NCI-H2081 (cell line): ENCODE measurements at places on chromosomes 13 and 19.

DNA sequence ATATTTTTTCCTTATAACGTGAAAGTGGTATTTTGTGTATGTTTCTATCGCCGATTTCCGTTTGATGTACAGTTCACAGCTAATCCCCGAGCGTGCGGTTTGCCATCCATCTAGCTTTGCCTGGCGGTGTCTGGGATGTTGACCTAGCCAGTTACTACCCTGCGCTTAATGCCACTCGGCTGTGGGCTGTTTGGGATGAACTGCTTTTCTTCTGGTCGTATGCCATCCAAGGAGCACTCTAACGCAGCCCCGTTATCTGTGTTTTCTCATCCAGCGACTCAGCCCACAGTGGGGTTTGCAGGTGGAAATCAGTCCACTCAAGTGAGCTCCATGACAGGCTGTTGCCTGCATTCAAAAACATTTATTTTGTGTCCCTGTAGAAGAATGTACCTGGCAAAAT is 512.3 kb downstream of the MYO16 start:
- no peak for DNase-seq

DNA sequence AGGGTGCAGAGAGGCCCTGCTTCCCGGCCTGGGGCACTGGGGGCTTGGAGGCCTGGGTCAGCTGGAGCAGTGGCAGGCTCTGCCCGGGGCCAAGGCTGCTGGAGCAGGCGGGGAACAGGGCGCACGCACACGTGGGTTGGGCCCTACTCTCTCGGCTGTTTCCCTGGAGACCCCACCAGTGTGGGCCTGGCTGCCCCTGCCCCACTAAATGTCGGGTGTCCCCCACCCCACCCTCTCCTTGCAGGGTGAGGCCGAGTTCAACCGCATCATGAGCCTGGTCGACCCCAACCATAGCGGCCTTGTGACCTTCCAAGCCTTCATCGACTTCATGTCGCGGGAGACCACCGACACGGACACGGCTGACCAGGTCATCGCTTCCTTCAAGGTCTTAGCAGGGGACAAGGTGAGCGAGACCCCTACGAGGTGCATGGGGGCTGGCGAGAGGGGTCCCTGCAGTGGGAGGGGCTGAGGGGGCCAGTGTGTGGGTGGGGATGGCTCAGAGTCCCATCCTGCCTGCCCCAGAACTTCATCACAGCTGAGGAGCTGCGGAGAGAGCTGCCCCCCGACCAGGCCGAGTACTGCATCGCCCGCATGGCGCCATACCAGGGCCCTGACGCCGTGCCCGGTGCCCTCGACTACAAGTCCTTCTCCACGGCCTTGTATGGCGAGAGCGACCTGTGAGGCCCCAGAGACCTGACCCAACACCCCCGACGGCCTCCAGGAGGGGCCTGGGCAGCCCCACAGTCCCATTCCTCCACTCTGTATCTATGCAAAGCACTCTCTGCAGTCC is 15.3 kb downstream of the CAPN12 start:
- DNase-seq, result no peak

- peak; percentile 84 for DNase-seq
Observed at GRCh38 chr19:49149652-49150105, 5.5 kb downstream of the HRC start.

DNA sequence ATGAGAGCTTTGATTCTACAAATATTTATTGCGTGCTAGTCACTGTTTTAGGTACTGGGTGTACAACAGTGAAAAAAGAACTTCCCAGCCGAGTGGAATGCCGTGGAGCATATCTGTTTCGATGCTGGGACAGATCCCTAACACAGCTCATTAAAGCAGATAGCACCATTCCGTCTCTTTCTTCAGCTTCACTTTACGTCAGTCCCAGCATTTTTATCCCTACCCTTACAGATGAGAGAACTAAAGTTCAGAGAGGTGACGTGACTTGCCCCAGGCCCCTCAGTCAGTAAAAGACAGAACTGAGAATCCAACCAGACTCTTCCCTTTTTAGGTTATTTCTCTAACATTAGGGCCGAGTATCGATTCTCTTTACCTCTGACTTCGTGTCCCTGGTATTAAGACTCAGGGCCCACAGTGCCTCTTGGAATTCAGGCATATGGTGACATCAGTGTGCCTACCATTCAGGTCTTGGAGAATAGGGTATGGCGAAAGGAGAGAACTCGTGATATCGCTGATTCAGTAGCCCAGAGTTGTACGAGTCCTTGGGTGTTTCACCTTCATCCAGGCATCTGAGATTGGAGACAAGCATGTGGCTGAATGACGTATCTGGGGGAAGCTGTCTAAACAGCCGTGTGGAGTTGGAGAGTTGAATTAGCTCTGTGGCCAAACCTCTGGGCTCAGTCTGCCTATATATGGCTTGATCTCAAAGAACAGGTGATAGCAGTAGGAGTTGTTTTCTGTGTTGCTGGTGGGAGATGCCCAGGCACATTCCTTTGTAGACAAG is 27.1 kb downstream of the ACTN4 start:
- DNase-seq, result no peak

DNA sequence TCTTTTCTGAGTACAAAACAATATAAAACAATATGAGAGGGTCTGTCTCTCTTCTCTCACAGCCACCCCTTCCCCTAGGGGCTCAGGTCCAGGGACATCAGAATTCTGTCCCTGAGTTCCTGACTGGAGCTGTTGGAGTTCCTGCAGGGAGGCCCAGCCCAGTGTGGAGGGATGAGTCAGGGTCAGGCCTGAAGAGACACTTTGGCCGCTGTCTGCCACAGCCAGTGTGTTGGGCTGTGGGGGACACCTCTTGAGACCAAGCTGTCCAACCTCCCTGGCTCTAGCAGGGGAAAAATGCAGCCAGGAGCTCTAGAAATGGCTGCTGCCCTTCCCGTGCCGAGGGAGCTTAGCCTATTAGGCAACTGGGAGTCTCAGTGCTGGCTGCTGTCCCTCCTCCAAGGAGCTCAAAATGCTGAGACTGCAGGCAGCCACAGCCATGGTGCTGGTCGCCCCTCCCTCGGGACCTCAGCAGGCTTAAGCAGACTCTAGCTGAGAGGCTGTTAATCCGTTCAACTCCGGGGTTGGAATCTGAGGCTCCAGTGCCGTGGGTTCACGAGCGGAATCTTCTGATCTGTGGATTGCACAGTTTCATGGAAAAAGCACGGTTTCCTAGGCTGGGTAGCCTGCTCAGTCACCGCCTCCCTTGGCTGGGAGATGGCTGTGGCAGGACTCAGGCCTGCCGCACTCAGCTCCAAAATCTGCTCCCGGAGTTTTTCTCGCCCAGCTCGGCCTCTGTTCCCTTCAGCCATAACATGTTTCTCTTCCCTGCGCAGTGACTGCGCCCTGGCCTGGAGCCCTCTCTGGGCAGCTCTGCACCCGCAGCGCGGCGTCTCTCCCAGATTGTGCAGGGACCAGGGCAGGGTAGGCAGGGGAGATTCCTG is 3.8 kb upstream of the ZNF626 start:
- no peak for DNase-seq

DNA sequence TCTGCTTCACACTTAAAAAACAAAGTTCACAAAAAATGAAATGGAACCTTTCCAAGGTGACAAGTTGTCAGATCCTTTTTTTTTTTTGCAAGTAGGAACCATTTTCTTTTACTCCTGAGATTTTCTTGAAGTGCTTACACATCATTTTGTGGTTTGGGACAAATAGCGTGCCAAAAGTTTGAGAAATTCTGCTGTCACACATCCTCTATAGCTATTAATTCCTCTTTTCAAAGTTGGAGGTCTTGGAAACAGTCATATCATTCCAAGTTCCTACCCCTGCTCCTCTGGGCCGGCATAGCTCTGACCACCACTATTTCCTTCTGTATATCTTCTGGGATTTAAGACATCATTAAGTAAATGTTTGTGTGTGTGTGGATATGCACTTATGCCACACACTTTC is 421.6 kb upstream of the SLC10A2 start:
- no peak for DNase-seq

DNA sequence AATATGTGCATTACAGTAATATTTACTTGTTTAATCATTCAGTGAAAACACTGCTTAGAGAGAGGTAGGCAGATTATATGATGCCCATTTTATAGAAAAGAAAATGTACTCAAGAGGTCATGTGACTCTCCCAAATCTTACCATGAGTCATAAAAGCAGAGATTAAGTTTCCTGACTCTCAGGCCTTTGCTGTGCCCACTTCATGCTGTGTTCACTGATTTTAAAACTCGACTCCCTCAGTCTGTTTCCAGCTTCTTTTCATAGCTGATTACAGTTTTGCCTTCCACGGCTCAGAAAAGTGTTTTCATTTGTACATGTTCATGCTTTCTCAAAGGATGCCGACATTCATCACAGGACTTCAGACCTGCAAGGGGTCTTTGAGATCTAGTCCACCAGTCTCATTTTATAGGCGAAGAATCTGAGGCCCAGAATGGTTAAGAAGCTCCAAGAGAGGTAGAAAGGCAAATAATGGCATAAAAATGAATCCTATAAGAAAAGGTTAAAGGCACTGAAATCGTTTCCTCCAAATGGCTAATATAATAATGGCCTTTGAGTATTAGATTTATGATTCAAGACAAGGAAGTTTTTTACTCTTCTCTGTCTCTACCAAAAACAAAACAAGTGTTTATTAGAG is 9.0 kb upstream of the IPO5 start:
- DNase-seq, result no peak

GRCh38 chr19:14629557-14629956 is 45.1 kb downstream of the ADGRE3 start:
- DNase-seq, result no peak

DNA sequence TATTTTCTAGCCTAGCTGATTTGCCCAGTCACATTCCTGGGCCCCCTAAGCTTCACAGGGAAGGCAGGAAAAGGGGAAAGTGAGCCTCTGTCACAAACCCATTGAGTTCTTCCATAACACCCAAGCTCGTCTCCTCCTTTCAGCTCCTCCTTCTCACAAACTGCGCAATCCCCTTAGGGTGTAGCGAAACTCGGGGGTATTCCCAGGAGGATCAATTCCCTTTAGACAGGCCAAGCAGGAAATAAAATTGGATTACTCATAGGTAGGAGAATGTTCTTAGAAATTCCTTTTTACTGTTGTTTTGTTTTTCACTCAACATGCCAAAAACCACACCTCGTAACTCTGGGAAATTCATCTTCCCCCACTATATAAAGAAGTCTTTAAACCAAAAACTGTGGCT is 139.3 kb downstream of the IRS2 start:
- no peak for DNase-seq

- no peak for DNase-seq
Observed at GRCh38 chr19:15926484-15926883, 7.8 kb downstream of the CYP4F11 start.

GRCh38 chr13:65497265-65497664 is 1732.9 kb downstream of the PCDH9 start:
- DNase-seq, result no peak

- no peak for DNase-seq
Observed at GRCh38 chr13:20336761-20337160, 104.6 kb upstream of the GJB6 start.

GRCh38 chr19:39518975-39519374 is 4.0 kb downstream of the SELENOV start:
- DNase-seq, result no peak

GRCh38 chr13:113457510-113457909 is 4.2 kb upstream of the ADPRHL1 start:
- DNase-seq, result no peak

- no peak for DNase-seq
Observed at GRCh38 chr19:10643968-10644259, 10.2 kb upstream of the ILF3 start.

DNA sequence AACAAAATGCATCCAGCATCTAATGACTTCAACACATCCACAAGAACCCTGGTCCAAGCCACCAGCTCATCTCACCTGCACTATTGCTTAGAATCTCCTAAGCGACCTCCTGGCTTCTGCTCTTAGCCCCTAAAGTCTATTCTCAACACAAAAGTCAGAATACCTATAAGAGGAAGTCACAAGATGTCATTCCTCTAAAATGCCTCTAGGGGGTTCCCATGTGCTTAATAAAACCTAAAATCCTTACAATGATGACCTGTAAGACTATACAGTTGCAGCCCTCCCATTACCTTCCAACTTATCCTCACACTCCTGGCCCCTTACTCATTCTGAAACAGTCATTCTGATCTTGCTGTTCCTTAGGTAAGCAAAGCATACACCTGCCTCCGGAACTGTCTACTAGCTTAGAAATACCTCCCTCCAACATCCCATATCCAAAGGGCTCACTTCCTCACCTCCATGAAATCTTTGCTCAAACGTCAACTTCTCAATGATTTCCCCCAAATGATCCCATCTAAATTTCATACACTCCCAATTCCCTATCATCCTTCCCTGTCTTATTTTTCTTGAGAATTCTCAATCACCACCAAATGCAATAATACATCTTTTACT is 10.0 kb downstream of the ATP7B start:
- DNase-seq, result peak; percentile 33
